ENCODE measurements at places on chromosomes 6 and 20.

DNA sequence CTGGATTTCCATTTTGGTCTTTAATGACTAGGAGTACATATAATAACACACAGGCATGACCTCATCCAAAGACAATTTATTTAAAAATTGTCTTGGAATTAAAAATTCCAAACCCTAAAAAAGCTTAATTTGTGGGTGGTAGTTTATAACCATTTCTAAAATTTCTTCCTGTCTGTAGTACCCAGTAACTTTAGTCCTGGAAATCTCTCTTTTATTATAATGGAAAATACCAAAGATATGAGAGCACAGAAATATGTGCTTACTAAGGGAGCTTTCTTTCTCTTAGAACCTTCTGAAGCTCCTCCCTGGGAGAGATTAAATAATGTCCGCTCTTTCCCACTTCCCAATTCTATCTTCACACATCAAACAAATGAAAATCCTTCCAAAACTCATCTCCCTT, 70.5 kb upstream of the PRL start:
- no peak for DNase-seq

DNA sequence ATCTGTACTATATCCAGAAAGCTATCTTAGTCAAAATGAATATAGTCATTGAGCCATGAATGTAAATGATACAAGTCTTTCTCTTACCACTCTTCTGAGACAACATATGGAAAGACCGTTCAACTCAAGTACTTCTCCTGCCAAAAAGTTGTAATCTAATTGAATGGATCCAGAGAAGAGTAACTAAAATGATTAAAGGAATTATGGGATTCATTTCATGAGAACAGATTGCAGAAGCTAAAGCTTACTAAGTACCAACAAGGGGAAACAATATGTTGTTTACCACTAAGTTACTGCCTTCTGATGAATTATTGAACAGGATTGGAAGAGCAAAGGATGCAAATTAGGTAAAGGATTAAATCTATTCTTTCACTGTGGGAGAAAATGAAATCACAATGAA, 2.0 kb upstream of the LGSN start:
- DNase-seq: no peak

- no peak for DNase-seq
These were observed 45.2 kb downstream of the BCKDHB start for GRCh38 chr6:80151635-80152034.

GRCh38 chr20:38201356-38201755, 36.3 kb upstream of the TGM2 start:
- no peak for DNase-seq

GRCh38 chr6:36847152-36847551, 7.9 kb upstream of the CPNE5 start:
- DNase-seq: no peak

GRCh38 chr6:46935687-46936086, 13.9 kb upstream of the ADGRF5 start:
- DNase-seq: no peak

DNA sequence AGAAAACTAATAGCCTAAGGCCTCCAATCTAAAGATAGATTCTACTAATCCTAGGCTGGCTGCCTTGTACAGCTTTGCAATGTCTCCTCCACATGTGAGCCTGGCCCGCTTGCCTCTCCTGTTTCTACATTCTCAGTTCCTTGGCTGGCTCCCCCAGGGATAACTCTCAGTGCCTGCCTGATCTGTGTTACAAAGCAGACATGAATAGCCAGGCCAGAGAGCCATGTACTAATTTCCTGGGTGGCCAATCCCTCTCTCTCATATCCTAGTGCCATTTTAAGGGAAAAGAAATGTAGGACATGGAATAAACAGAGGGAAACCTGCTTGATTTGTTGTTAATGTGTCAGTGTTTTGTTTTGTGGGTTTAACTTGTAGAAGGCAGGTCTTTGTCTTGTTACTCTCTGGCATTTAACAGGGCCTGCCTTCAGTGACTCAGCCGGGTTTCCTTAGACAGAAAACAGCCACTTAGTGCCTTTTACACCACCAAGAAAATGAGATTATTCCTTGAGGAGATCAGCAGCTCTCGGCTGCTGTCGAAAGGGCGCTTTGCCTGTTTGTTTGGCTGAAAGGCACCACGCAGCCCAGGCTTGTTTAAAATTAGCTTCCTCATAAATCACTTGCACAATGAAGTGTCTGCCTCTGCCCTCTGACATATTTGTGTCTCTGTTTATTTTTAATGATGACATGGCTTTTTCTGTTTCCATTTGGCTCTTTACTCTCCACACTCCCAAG, 702.7 kb downstream of the MAFB start:
- no peak for DNase-seq

GRCh38 chr6:90038961-90039653, 144.8 kb downstream of the GJA10 start:
- DNase-seq: no peak

DNA sequence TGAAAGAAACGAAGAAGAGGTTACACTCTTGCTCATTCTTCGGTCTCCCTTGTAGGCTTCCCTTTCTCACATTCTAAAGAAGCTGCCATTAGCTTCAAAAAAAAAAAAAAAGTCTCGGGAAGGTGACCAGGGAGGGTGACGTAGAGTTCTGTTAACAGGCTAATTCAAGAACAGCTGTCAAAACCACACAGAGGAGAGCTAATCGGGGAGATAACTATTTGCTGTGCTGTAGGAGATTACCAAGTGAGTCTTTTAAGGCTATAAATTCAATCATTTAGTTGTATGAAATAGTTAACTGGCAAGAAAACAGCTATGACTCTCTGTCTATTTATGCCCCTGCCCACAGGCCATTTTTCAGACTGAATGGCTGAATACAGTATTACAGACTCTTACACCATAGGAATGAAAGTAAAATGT, 256.8 kb downstream of the SYNE1 start:
- no peak for DNase-seq

DNA sequence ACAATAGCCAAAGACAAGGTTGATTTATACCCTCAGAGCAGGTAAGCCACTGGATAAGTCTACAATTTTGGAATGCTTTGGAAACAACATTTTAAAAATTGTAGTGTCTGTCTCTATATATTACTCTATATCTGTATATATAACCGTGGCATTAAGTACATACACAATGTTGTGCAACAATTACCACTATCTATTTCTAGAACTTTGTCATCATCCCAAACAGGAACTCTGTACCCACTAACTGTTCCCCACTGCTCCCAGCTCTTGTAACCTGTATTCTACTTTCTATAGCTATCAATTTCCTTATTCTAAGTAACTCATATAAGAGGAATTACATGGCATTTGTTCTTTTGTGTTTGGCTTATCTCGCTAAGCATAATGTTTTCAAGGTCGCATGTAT, 78.2 kb upstream of the ASCC3 start:
- DNase-seq: no peak

- DNase-seq: no peak
These were observed 13.3 kb downstream of the RALGAPA2 start for GRCh38 chr20:20699144-20699543.

DNA sequence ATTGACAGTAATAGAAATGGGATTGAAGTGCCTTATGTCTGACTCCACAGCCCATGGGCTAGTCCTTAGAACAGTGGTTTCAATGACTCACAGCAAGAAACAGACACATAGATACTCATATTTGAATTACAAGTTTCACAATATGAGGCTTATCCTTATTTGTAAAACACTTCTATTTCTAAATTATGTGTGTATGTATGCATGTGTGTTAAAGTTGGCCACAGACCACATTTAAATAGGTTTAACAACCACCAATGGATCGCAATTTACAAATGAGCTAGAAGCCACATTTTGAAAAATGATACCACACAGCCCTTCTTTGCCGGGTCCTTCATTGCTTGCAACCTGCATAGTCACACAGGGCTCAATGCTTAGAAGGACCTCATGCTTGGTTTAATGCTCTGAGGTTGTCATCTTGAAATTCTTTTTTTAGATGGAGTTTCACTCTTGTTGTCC, 157.8 kb upstream of the PREP start:
- no peak for DNase-seq

- no peak for DNase-seq
These were observed 43.2 kb downstream of the KAT14 start for GRCh38 chr20:18180815-18181214.

DNA sequence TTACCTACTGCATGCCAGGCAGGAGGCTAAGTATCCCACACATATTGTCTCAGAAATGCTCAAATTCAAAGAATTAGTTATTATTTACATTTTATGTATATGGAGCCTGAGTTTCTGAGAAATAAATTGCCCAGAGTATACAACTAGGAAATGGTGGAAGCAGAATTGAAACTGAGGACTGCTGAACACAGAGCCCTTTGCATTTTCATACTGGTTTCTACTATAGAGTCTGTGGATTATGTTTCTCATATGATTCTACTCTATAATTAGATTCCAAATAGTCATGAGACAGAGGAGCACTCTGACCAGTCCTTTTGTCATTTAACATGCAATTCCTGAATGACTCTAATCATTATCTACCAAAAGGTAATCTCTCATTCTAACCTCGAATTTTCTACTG, 254.3 kb downstream of the LMBRD1 start:
- DNase-seq: no peak

- no peak for DNase-seq
These were observed 751 bp downstream of the MAP3K4 start for GRCh38 chr6:160992061-160992979.

GRCh38 chr6:32967151-32968091, 973 bp upstream of the BRD2 start:
- DNase-seq: no peak

DNA sequence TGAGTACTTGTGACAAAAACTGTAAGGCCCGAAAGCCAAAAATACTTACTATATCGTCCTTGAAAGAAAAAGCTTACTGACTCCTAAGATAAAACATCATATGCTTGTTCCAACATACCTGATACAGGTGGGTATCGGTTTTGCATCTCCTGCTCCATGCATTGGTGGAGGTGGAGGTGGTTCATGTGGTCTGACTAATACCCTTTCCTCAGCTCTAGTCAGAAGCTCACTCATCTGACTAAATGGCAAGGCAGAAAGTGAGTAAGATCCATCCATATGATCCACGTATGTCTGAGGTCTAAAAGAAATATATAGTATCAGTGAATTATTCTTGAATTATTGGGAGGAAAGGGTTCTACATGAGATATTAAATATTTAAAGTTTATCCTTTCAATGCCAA, 76.2 kb downstream of the WASF1 start:
- DNase-seq: no peak

DNA sequence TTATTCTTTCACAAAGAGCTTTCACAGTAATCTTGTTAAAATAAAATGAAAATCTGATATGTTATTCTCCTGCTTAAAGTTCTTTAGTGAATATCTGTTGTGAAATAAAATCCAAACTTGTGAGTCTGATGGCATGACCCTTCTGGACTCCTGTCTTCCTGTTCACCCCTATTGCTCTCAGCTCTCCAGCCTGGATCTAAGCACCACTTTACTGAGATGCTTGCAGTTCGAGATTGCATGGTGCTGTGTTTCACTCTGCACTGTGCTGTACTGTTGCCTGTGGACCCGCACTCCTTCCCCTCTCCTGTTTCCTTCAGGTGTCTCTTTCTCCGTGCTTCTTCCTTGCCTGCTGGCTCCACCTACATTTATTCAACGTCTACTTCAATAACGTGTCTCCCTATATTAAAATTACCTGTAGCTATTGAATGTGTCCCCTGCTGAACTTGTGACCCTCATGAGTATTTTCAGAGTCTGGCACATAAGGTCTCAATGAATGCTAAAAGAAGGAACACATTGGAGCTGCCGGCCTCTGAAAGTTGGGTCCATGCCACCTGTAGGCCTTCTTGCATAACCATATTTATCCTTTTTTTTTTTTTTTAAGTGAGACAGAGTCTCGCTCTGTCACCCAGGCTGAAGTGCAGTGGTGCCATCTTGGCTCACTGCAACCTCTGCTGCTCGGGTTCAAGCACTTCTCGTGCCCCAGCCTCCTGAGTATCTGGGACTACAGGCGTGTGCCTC, 100.1 kb downstream of the ARID1B start:
- DNase-seq: no peak

DNA sequence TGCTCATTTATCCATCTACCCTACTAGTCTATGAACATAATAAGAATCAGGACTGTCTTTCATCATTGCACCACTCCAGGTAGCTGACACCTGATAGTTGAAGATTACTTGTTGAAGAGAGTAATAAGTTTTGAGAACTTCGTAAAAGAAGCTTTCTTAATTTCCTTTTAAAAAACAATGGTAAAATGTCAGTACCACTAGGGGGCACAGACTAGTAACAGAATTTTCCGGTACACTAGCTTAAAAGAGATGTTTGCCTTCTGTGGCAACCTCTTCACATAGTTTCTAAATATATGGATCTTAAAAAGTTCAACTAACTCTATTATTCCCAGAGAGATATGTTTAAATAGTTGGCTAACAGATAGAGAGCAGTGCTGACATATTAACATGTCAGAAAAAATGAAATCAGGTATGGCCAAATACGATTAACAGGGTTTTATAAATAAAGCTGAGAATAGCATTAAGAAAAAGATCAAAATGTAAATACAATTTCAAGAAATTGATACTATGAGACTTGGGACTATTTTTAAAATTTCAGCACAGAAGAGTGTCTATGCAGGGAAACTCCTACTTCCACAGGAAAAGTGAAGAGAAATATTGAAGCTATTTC, 5.4 kb upstream of the KCNQ5 start:
- DNase-seq: no peak

- DNase-seq: no peak
These were observed 312 bp downstream of the TXNDC5 start for GRCh38 chr6:7910298-7910653.

GRCh38 chr20:56995635-56996075, 270.8 kb downstream of the BMP7 start:
- DNase-seq: no peak

DNA sequence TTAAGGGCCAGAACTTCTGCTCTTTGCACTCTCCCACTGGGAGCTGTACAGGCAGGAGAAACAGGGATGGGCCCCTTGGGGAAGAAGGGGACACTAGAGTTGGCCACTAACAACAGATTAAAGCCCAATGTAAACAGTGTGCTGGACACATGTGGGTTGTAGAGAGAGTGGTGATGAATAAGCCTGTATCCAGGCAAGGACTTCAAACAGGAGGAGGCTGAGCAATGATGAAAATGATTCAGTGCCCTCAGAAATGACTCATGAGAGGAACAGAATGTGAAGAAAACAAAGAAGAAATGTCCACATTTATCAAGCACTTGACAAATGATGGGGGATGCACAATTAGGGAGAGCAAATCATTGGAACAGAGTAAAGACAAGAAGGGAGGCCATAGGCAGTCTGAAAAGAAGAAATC, 242.3 kb downstream of the TBX18 start:
- no peak for DNase-seq

Measured in activated T-cell treated with anti-CD3 and anti-CD28 coated beads for 1 hour (primary cell).